ENCODE measurements at places on chromosomes 13 and 19.
A peak's percentile ranks its signal among the peaks of the same experiment; 100 is the strongest.

- DNase-seq, result peak; percentile 71
Measured at GRCh38 chr13:102812611-102813287, 13.8 kb downstream of the BIVM start.

- DNase-seq, result no peak
Measured at GRCh38 chr19:3159565-3159964, 19.0 kb upstream of the S1PR4 start.

- no peak for DNase-seq
Measured at GRCh38 chr19:990119-990571, 6.0 kb downstream of the WDR18 start.

GRCh38 chr19:710767-711166 is 2.0 kb downstream of the PALM start:
- DNase-seq, result no peak

DNA sequence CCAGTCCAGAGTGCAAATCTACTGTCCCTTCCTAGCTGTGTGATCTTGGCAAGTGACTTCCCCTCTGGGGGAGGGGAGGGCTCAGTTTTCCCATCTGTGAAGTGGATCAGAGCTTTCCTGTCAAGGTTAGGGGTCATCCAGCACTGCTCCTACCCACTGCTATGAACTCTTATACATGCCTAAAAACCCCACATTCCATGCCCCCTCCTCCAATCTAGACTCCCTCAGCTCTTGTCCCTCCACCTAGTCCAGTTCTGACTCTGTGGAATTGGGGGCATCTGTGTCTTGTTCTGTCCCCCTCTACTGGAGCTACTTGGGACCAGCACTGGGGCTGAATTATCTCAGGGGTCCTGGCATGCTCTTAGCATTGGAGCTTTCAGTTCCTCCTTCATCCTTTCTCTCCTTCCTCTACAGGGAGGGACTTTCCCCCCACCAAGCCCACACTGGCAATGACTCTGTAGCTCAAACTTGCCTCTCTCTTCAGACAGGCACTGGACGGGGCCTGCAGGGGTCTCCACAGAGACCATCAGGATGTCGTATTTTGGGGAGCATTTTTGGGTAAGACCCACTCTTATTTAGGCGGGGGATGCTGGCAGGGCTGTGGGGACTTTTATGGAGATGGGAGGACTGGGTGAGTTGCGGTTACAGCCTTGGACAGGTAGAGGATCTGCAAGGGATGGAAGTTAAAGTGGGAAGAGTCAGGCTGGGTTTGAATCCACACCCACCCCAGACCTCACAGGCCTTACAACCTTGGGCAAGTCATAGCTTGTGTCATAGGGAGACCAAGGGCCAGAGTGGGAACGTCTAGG is 3.6 kb downstream of the FCHO1 start:
- no peak for DNase-seq

DNA sequence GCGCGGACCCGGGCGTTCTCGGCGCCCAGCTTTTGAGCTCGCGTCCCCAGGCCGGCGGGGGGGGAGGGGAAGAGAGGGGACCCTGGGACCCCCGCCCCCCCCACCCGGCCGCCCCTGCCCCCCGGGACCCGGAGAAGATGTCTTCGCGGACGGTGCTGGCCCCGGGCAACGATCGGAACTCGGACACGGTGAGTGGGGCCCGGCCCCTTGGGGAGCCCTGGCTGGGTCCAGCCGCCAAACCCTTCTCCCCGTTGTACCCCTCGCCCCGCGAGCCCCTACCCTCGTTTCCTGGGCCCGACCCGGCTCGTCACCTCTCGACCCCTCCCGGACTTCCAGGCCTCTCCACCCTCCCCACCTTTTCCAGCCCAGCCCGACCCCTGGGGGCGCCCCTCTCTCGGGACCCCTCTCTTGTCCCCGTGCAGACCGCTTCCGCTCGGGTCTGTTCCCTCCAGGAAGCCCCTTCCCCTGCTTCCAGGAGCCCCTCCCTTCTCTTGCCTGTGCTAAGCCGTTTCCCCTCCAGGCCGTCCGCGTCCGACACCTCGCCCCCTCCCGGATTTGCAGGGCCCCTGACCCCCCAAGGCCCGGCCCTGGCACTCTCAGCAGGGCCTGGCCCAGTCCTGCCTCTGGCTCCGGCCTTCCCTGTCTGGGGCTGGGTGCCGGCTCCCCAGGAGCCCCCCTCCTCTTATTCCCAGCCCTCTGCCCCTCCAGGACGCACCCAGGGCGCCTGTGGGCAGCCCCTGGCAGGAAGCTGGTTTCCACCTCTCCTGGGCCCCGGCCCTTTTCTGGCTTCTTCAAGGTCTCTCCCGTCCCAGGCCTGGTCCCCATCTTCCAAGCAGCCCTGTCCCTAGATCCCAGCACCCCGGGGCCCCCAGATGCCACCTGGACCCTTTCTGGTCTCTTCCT is 632 bp downstream of the MARK4 start:
- DNase-seq, result no peak

- no peak for DNase-seq
Measured at GRCh38 chr13:63540061-63540460, 2124.4 kb upstream of the PCDH20 start.

DNA sequence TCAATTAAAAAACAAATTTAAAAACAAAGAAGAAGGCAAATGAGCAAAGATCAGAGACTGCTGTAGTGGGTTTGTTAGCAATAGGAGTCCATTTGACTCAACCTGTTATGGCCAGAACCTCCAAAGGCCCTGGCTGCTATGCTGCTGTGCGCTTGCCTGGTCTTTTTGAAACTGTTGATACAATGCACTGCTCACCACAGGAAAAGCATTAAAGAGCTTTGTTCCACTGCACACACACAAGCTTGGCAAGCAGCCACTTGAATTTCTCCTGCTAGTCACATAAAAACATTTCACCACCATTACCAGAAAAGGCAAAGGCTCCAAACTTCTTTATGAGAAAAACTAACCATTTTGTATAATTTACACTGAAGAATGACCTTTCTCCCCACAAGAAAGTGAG is 132.2 kb downstream of the FREM2 start:
- DNase-seq, result no peak

- DNase-seq, result no peak
Measured at GRCh38 chr19:29731331-29731850, 16.3 kb upstream of the C19orf12 start.

GRCh38 chr19:41951686-41952172 is 7.4 kb downstream of the RABAC1 start:
- peak; percentile 38 for DNase-seq

DNA sequence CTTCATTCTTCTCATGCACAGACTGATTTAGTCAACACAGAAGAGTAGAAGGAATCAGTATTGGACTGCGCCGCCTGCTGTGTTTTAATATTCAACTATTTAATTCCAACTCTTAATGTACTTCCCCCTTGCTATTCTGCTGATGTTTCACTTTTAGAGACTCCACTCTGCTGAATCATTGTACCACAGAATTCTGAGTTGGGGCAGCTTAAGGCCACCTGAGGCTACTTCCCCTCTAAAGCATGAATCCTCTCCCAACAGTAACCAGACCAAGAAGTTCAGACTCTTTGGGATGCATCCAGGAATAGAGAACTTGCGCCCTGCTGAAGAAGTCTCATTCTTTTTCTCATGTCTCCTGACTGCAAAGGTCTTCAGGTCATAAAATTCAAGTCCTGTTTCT is 708.8 kb downstream of the UQCRFS1 start:
- no peak for DNase-seq

DNA sequence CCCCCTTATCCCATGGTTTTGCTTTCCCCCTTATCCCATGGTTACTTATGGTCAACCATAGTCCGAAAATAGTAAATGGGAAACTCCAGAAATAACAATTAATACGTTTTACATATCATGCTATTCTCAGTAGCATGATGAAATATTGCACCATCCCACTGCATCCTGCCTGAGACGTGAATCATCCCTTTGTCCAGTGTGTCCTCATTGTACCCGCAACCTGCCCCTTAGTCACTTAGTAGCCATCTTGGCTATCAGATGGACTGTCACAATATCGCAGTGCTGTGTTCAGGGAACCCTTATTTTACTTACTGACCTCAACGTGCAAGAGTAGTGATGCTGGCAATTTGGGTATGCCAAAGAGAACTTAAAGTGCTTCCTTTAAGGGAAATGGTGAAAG is 10.5 kb upstream of the NBEA start:
- no peak for DNase-seq

GRCh38 chr19:39407410-39407659 is 688 bp downstream of the ZFP36 start:
- DNase-seq, result no peak

DNA sequence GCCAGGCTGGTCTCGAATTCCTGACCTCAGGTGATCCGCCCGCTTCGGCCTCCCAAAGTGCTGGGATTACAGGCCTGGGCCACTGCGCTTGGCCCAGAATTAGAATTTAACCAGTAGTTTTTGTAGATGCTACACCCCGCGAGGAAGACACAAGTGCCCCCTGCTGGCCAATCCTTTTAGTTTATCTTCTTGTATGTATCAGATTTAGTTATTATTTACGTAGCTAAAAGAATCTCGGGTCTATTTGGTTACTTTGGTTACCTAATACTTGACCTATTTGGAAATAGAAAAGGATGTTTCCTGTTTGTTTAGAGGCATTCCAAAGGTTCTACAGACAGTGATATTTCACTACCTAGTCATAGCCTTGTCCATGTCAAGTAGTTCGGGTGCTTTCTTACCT is 22.0 kb downstream of the MUC16 start:
- no peak for DNase-seq

- no peak for DNase-seq
Measured at GRCh38 chr19:54426291-54426931, 11.1 kb downstream of the TTYH1 start.

- DNase-seq, result no peak
Measured at GRCh38 chr19:1019980-1020867, 699 bp downstream of the TMEM259 start.

- no peak for DNase-seq
Measured at GRCh38 chr13:48094404-48094780, 512 bp downstream of the MED4 start.

GRCh38 chr13:111402441-111402840 is 82.0 kb downstream of the TEX29 start:
- DNase-seq, result no peak

GRCh38 chr19:492091-492531 is 4.2 kb upstream of the MADCAM1 start:
- no peak for DNase-seq

DNA sequence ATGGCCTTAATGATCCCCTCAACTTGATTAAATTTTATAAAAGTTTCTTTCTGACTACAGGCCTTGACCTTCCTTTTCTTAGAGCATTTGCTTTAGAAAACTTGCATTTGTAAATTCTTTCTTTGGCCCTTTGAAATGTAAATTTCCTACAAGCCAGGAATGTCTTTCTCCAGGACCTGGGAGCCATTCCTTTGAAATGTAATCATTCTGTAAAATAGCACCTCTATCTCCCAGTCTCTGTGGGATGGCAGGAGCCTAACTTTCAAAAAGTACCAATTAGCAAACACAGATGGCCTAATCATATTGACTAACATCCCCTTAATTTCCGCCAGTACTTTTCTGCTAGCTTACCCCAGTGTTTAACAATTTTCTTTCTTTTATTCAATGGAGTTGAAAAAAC is 1394.2 kb upstream of the ATXN8OS start:
- no peak for DNase-seq

- peak; percentile 25 for DNase-seq
Measured at GRCh38 chr19:11530432-11530831, 1.5 kb upstream of the ECSIT start.

- no peak for DNase-seq
Measured at GRCh38 chr13:112891477-112892401, 77.3 kb upstream of the MCF2L start.

DNA sequence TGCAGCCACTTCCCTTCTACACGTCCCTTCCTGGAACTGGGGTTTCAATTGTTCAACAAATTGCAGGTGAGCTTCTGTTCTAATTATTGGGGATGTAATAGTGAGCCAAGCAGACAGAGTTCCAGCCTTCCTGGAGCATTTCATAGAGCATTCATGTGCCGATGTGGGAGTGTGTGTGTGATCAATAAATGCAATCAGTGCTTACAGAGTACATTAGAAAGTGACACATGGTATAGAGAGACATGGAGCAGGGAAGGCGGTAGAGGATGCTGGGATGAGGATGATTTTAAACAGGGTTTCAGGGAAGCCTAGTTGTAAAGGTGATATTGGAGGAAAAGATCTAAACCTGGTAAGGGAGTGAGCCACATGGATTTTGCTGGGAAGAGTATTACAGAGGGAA is 21.7 kb upstream of the PCDH8 start:
- no peak for DNase-seq

GRCh38 chr19:15453906-15454860 is 4.4 kb upstream of the WIZ start:
- no peak for DNase-seq

GRCh38 chr13:50712456-50712855 is 131.0 kb downstream of the DLEU7 start:
- no peak for DNase-seq

- DNase-seq, result no peak
Measured at GRCh38 chr19:13100031-13100588, 2.5 kb downstream of the LYL1 start.
